Activated naive CD4-positive, alpha-beta T cell treated with anti-CD3 and anti-CD28 coated beads, Interleukin-2, amount 10 ng/mL, durations not matched to agents 5 hours and 36 hours (primary cell): ENCODE measurements at places on chromosomes 11 and 22. TPM values are rescaled to one million over a fixed set of nuclear protein-coding genes. Genes with fewer than 3 reads are reported as not detected.

Gene CARNS1
- 1.1 TPM for total RNA-seq

Gene LGALS12
- total RNA-seq, result not detected

Gene TRIM3
- total RNA-seq, result 9.3 TPM

Gene NOX4
- total RNA-seq, result not detected

Gene SAA2
- total RNA-seq, result not detected

Gene CRYBA4
- not detected for total RNA-seq

Gene ALG12
- total RNA-seq, result 20.8 TPM

Gene GAL3ST3
- total RNA-seq, result not detected

Gene APOA1
- total RNA-seq, result not detected

Gene GLB1L3
- 8.5 TPM for total RNA-seq
